ENCODE measurements at places on chromosomes 16 and 17.
A peak's percentile ranks its signal among the peaks of the same experiment; 100 is the strongest.

DNA sequence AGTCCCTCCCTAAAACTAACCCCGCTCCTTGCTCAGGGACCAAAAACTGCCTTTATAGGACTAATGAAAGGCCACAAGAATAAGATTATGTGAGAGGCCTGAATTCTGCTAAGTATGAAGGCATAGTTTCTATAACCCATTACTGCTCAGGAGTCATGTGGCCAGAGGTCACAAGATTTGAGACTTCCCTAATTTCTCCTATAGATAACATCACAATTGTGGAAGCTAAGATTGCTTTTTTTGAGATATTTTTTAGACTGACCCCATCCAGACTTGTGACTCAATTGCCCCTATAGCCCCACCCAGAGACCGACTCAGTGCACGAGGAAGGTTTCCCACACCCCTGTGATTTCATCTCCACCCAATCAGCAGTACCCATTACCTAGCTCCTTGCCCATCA, 504.1 kb upstream of the GOT2 start:
- no peak for DNase-seq

GRCh38 chr17:19239544-19239943, 2.4 kb downstream of the EPN2 start:
- peak; percentile 38 for DNase-seq

DNA sequence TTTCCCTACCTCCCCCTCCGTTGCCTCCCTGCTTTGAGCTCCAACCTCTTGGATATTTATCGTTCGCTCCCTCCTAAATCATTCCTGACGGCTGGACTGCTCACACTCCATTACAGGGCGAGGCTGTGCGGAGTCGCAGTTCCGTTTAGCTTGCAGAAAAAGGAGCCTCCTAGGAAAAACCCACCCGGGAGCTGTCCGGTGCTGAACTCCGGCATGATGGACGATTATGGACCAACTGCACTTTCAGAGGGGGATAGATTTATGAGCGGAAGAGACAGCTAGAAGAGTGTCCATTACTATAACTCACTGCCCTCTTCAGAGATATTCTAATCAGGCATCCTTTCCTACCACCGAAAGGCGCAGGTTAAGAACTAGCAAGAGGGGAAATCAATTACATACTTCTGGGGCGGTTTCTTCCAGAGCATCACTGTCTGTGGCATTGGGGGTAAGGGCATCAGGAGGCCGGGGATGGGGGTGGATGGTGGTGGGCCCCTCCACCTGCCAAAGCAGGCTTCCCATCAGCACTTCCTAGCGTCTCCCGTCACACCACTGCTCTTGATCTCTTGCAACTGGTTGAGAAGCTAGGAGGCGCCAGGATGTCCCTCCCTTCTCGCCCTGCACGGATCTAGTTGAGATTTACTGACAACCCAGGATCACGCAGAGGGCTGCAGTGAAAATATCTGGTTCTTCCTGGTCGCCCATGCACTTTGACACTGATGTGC, 251.2 kb downstream of the ENGASE start:
- DNase-seq: peak; percentile 12

- DNase-seq: peak; percentile 90
These were observed 15.0 kb upstream of the SLC12A3 start for GRCh38 chr16:56849690-56850680.

DNA sequence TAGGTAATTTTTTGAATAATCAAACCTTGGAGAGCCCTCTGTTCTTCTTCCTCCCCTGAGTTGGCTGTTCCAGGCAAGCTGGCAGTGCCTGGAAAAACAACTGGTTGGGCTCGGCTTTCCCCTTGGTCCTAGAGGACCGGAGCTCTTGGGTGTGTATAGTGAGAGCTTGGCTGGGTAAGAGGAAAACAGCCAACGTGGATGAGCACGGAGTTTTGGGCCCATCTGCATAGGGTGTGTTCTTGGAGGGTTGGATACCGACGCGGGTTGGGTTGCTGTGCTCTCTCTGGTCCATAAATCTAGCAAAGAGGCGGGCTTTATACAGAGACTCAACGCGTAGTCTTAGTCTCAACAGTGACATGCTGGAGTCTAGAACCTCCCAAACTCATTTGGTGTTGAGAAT, 23.2 kb downstream of the ITGB3 start:
- DNase-seq: peak; percentile 67

GRCh38 chr17:44188576-44189403, 2.0 kb downstream of the TMUB2 start:
- DNase-seq: no peak

DNA sequence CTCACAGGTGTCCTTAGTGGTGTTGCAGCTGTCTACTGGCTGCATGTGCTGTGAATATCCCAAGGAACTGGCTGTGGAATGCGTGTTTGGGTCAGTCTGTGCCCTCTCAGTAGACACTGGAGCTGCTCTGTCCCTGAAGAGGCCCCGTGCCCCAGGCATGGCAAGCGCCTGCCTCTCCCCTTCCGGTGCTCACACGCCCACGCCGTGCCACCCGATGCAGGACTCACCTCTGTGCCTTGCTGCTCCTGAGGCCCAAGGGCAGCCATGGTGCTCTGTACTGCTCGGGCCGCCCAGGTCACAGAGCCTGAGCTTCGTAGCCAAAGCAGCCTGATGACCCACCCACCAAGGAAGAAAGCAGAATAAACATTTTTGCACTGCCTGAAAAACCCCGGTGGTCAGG, 10.0 kb downstream of the RGS11 start:
- no peak for DNase-seq

DNA sequence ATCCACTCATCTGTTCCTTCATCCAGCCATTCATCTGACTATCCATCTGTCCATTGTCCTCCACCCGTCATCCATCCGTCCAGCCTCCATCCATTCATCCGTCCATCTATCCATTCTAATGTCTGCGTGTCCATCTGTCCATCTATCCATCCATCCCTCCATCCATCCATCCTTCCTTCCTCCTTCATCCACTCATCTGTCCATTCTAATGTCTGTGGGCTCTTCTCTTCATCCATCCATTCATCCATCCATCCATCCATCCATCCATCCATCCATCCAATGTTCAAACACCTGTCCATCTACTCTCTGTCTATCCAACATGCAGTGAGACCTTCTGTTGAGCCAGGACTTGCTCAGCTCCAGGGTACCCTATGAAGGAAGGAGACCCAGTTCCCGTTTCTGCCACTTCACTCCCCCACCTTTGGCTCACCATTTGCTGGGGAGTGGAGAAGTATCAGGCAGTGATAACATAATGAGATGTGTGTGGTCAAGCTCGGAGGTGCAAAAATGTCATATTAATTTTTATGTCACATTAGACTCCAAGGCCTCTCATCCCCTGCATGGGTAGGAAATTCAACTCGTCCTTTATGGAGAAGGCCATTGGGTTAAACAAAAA, 36.5 kb upstream of the ADGRG1 start:
- DNase-seq: no peak

DNA sequence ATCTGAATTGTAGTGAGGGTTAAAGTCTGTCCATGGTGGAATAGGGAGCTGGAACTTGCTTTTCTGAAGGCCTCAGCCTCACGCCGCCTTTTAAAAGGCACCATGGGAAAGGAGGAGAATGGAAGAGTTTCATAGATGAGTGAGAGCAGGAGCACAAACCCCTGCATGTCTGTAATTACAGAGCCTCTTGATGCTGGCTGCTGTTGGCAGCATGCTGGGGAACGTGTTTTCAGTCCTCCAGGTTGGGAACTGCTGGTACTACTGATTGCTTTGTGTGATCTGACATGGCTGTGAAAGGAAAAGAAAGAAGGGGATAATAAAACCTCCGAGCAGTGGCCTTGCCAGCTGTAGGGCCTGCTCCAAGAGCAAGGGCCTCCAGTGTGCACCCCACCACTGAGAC, 16.8 kb upstream of the DYNLL2 start:
- no peak for DNase-seq

- DNase-seq: peak; percentile 41
These were observed 47.5 kb downstream of the NT5M start for GRCh38 chr17:17350491-17351355.

- DNase-seq: no peak
These were observed 40.2 kb upstream of the PLCG2 start for GRCh38 chr16:81738783-81739496.

GRCh38 chr17:16453493-16453851, 38.1 kb downstream of the TRPV2 start:
- DNase-seq: no peak

- peak; percentile 60 for DNase-seq
These were observed 3.1 kb upstream of the MIF4GD start for GRCh38 chr17:75273977-75274708.

GRCh38 chr16:65136681-65137080, 14.8 kb upstream of the CDH11 start:
- DNase-seq: no peak

GRCh38 chr16:49183911-49184310, 97.7 kb downstream of the CBLN1 start:
- no peak for DNase-seq

DNA sequence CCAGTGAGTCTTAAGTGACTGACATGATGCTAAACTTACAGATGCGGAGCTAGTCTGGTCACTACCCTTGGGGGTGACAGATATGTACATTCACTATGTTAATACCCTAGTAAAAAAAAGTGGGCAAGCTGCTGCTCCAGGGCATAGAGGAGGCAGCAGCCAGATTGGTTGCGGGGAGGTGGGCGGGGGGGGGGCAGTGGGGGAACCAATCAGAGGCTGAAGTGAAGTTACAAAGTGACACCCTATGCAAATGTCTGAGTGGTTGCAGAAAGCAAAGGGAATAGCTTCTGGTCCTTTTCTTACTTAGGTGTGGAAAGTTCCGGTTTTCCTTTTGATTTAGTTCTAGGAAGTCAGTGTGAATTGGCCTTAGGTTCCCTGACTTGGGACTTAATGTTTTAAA, 12.1 kb downstream of the NDEL1 start:
- DNase-seq: no peak

DNA sequence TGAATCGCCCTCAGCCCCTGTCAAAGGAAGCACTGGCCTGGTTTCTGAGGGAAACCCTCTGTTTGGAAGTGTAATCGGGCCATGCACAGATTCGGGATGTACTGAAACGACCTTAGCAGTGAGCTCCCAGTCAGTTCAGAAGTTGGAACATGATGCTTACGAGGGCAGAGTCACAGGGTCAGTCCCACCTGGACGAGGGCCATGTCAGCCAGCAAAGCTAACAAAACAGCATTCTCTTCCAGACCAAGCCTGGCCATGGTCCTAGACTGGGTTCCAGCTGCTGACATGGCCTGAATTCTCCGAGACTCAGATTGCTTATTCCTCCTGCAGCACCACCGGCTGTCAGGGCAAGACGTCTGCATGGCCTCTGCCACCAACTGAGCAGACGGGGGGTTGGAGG, 192.2 kb upstream of the WSCD1 start:
- peak; percentile 5 for DNase-seq

DNA sequence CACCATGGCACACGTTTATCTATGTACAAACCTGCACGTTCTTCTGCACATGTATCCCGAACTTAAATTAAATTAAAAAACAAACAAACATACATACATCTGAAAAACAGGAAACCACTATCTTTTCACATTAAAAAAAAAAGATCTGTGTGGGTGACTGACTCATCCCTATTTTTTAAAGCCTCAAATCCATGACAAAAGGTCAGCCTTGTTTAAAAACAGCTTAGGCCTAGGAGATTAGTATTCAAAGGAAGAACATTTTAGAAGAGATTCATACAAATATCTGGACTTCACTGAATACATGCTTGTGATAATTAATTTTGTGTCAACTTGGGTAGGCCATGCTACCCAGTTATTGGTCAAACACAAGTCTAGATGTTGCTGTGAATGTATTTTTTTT, 4.7 kb upstream of the PRKAR1A start:
- DNase-seq: peak; percentile 33

DNA sequence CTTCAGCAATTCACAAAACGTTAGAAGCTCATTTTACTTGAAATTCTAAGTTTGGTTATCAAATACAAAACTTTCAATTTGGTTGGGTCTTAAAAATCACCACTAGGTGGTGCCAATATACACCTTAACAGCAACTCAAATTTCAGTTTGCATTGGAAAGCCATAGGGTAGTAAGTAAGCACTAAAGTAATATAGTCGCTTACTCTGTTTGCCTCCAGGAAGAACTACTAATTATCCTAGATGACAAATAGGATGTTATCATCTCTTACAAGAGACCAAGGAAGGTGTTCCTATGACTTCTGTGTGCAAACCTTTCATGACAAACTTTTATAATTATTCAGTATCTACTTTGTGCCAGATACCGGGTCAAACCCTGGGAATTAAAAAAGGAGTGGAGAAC, 93.3 kb downstream of the MYO1D start:
- DNase-seq: peak; percentile 83

GRCh38 chr17:28745786-28746411, 2.1 kb downstream of the TRAF4 start:
- no peak for DNase-seq

DNA sequence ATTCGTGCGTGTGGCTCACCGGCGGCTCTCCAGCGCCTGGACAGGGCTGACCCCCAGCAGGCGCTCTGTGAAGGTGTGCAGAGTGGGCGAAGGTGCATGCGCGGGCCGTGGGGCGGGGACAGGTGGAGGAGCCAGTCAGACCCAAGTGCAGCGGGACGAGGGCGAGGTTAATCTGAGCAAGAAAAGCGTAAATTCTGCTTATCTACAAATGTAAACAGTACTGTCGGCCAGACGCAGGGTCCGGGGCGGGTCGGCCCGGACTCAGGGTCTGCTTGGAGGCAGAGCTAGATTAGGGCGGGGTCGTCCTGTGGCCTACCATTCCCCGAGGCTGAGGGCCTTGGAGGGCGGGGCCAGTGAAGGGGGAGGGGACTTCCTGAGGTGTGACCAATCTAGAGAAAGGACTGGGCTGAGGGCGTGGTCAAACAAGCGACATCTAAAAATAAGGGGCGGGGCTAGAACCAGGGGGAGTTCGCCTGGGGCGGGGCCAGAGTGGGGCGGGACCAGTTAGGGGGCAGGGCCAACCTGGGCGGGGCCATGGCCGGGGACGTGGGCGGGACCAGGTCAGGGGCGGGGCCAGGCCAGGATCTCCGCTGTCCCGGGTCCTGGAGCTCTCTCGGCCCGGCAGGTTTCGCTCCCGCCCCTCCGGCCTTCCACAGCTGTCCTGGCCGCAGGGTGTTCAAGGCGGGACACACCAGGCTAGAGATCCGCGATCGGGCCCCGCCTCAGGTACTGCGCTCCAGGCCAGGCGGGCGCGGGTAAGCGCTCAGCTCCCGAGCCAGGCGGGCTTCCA, at the start of gene SEC14L5:
Gene SEC14L5 (plus strand): TSS at position 611 of the 790 bp plus-strand sequence. CDS start 994 bp downstream, outside the sequence.
- DNase-seq: peak; percentile 99

DNA sequence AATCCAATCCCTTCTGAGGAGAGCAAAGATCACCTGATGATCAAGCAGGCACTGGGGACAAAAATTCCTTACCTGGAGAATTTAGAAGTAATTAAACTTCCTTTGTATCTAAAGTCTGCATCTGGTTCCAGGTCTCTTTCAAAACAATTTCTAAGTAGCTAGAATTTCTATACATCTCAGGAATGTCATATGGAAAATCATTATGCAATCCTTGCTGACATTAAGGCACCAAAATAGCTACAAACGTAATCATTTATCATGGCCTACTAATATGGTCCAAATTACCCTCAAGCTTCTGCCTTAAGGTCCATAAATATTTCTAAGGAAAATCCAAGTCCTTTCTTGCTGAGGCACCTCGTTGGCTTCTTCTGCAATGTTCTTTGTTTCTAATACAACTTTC, 32.9 kb upstream of the YPEL2 start:
- DNase-seq: peak; percentile 1
